ENCODE measurements at places on chromosomes 1 and 21. TPM values are rescaled to one million over a fixed set of nuclear protein-coding genes. Genes with fewer than 3 reads are reported as not detected.
A peak's percentile ranks its signal among the peaks of the same experiment; 100 is the strongest.

DNA sequence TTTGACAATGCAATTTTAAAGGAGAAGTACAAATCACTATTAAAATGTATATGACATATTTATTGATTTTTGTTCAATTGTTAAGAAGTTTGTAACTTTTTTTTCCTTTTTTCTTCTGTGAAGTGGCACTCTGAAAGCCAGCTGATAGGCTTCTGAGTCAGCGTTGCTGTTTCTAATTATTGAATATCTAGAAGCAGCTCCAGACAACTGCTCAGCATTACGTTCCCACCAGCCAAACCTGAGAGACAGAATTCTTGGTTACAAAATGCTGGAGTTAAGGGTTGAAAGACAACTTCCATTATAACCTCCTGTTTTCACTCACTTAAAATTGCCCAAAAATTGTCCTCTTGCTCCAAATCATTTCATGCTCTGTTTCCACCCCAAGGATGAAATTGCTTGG, 31.4 kb upstream of the LMX1A start:
- H3K4me3 ChIP-seq = no peak overlapping the region
- peaks cover 8% of the 10 kb centered on the region for H3K4me1 ChIP-seq
- no peak overlapping the region for H3K27ac ChIP-seq
- DNase-seq = no peak
- H3K27me3 ChIP-seq = peaks cover 56% of the 10 kb centered on the region
- H3K36me3 ChIP-seq = no peaks in the 10 kb centered on the region

- no peak overlapping the region for H3K27ac ChIP-seq
- H3K27me3 ChIP-seq = no peaks in the 10 kb centered on the region
- peaks cover 44% of the 10 kb centered on the region for H3K4me1 ChIP-seq
- H3K4me3 ChIP-seq = no peak overlapping the region
- H3K36me3 ChIP-seq = no peaks in the 10 kb centered on the region
Observed at GRCh38 chr1:6489383-6489765, 2.1 kb downstream of the PLEKHG5 start.

DNA sequence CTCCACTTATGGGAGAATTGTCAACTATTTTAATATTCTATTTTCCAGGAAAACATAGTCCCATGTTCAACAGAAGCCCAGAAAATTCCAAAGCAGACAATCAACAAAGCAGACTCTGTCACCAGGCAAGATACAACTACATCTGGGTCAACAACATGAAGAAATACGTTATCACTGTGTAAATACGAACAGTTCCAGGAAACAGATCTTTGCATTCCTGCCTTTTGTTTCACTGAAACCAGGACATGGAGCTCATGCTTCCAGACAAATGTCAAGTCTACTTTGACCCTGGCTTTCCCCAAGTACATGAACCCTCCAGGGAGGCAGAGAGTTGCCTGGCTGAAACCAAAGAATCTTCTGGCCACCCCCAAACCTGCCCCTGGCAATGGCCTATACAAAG, 106.7 kb downstream of the SETD4 start:
- no peaks in the 10 kb centered on the region for H3K27me3 ChIP-seq
- DNase-seq = no peak
- no peaks in the 10 kb centered on the region for H3K4me1 ChIP-seq
- no peaks in the 10 kb centered on the region for H3K36me3 ChIP-seq
- no peak overlapping the region for H3K4me3 ChIP-seq
- no peak overlapping the region for H3K27ac ChIP-seq

DNA sequence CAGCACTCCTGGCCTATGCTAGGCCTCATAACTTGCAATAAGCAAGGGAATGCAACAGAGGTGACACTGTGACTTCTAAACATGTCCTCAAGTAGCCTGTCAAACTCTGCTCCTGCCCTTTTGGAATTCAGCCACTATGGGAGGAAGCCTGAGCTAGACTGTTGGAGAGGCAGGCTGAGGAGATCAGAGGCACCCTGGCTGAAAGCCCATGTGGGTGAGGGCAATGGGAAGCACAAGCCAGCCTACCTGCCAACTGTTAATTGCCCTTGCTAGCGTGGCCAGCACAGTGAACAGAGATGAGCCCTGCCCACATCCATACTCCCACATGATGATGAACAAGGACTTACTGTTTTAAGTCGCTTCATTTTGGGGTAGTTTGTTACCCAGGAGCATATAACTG, 17.7 kb downstream of the GNB1 start:
- no peaks in the 10 kb centered on the region for H3K27me3 ChIP-seq
- peaks cover 30% of the 10 kb centered on the region for H3K36me3 ChIP-seq
- H3K4me3 ChIP-seq = no peak overlapping the region
- no peak for DNase-seq
- peak overlapping the region; percentile 20 for H3K27ac ChIP-seq

DNA sequence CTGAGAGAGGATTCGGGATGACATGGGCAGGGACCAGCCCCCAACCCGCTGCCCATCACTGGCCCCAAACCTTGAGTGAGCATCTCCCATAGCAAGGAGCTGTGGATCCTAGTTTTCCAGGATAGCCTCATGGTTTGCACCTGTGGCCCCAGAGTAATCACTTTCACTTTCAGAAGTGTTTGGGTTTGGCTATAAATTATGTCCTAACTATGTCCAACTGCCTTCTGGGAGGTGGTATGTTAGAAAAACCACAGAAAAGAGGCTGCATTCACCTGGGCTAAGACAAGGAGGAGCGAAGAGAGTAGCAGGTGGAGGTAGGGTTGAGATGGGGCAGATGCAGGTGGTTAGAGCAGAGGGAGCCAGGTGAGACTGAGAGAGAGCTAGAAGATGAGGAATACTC, 19.4 kb upstream of the CLIC6 start:
- DNase-seq = no peak
- H3K4me1 ChIP-seq = no peaks in the 10 kb centered on the region
- H3K36me3 ChIP-seq = no peaks in the 10 kb centered on the region
- H3K4me3 ChIP-seq = no peak overlapping the region
- H3K27me3 ChIP-seq = peaks cover 5% of the 10 kb centered on the region

- no peaks in the 10 kb centered on the region for H3K4me1 ChIP-seq
- no peak for DNase-seq
- H3K4me3 ChIP-seq = no peak overlapping the region
- no peaks in the 10 kb centered on the region for H3K27me3 ChIP-seq
Observed at GRCh38 chr1:98975113-98975512, 29.5 kb downstream of the PLPPR5 start.

DNA sequence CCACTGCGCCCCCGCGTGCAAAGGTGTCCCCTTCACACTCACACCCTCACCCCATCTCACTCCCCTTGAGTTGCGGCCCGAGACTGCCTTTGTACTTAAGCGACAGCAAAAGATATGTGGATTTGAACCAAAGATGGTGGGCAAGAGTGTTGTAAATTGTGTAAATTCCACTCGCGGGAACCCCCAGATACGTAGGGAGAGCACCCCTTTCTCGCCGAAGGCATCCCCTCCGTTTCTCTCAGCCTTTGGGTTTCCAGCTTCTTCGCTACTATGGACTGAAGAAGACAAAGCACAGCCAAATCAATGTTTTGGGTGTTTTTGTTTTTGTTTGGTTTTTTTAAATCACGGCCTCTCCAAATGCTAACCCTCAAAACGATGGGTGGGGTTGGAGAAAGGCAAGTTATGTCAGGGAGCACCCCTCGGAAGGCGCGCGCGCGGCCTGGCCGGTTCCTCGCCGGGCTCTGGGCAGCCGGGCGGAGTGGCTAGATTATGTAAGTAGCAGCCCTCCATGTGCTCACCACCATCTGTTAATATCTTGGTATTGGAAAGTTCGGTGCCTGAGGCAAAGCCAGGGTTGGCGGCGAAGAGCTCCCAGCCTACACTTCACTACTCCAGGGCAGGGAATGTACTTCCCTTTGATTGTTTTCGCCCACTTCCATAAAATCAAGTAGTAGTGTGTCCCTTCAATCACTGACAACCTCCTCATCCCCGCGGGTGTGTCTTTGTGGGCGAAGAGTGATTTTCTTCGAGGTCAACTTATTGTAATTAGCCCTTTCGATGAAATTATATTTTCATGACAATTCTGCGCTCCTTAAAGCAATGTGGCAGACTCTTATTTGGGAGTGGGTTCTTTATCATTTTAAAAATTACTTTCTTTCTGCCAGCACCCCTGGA, 4.0 kb upstream of the PROX1 start:
- no peaks in the 10 kb centered on the region for H3K36me3 ChIP-seq
- no peak overlapping the region for H3K4me3 ChIP-seq
- peaks cover 58% of the 10 kb centered on the region for H3K27me3 ChIP-seq

DNA sequence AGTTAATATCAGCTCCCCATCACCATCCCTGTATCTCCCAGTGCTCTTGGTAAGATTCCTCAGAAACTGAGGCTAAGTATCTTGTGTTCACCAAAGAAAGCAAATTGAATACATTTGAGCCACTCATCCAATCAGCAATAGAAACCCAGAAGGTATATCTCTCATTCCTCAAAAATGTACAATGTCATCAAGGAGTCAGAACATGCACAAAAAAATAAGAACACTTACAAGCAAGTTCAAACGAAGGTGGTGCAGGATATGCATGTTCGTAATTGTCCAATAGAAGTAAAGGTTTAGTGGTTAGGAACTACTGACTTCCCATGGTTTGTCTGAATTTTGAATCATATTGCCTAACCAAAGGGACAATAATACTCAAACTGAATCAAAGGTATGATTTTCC, 24.3 kb downstream of the RXRG start:
- no peaks in the 10 kb centered on the region for H3K36me3 ChIP-seq
- DNase-seq = no peak

GRCh38 chr1:195934817-195935553, 673.3 kb downstream of the KCNT2 start:
- no peaks in the 10 kb centered on the region for H3K4me1 ChIP-seq
- no peak overlapping the region for H3K27ac ChIP-seq
- no peaks in the 10 kb centered on the region for H3K36me3 ChIP-seq
- H3K4me3 ChIP-seq = no peak overlapping the region
- no peak for DNase-seq

DNA sequence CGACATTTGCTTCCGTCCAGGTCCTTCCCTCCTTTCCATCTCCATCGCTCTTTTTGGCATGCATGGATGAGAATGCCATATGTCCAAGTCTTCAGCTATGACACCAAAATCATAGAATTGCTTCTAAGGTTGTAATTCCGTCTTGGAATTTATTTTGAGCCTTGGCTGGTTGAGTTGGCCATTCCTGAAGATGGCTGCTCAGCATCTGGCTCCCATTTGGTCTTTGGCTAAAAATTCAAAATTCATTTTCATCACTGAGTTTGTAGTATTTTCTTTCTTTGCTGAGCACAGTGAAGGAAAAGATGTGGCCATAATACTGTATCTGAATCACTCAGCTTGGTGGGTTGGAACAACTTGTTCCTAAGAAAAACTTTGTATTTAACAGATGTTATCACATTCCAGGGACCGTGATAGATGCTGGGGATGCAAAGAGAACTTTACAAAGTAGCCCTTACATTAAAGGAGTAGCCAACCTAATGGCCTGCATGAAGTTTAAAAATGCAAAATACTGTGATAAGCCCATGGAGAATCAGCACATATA, 15.6 kb downstream of the JUN start:
- H3K4me3 ChIP-seq = no peak overlapping the region
- H3K27ac ChIP-seq = no peak overlapping the region
- no peaks in the 10 kb centered on the region for H3K4me1 ChIP-seq
- DNase-seq = no peak

- H3K36me3 ChIP-seq = no peaks in the 10 kb centered on the region
- H3K4me3 ChIP-seq = no peak overlapping the region
- no peak overlapping the region for H3K27ac ChIP-seq
- peaks cover 4% of the 10 kb centered on the region for H3K27me3 ChIP-seq
- DNase-seq = no peak
Observed at GRCh38 chr1:173009597-173009996, 41.1 kb downstream of the TNFSF18 start.

DNA sequence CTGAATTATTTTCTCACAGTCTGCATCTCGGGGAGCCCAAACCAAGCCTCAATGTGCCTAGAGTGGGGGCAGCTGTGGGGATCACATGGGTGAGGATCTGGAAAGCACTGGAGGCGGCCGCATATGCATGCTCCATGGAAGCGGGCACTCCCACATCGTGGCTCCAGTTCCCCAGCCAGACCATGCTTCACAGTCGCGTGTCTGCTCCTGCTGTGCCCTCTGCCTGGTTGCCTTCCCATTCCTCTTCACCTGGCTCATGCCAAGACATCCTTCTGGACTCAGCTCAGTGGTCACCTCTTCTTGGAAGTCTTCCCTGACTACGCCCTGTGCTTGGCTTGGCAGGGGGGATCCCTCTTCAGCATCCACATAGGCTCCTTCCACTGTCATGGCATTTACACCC, 32.8 kb downstream of the IGSF21 start:
- H3K4me1 ChIP-seq = no peaks in the 10 kb centered on the region
- H3K4me3 ChIP-seq = no peak overlapping the region
- no peak for DNase-seq
- no peaks in the 10 kb centered on the region for H3K27me3 ChIP-seq

- no peaks in the 10 kb centered on the region for H3K36me3 ChIP-seq
- H3K4me1 ChIP-seq = no peaks in the 10 kb centered on the region
- DNase-seq = no peak
- H3K27ac ChIP-seq = no peak overlapping the region
Observed at GRCh38 chr1:24751833-24752232, 6.6 kb downstream of the CLIC4 start.

DNA sequence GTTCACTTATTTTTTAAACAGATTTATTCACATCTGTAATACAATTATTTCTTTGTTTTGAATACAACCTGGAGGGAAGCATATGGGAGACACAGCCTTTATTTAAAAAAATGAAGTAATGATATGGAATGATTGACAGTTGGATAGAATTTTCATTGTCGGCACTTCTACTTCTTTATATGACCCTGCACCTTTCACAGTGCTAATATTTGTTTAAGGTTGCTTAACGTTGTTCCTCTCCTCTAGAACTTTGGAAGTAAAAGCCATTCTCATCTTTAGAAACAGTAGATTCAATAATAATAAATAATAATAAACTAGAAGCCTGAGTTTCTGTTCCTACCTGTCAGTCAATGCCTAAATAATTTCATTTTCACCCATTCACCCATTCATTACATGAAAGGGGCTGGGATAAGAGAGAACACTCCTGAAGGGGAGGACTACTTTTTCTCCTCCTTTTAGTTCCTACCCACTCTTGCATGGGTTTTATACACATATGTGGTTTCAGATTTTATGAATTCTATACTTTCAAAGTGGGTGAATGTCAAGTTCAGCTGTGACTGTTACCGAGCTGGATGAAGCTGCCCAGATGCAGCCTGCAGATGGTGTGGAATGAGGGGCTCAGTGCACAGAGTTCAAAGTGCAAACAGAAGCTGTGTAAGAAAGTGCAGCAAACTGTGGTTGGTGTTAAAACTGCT, 9.4 kb downstream of the RUNX1 start:
- H3K4me3 ChIP-seq = peak overlapping the region; percentile 65
- peaks cover 25% of the 10 kb centered on the region for H3K36me3 ChIP-seq
- DNase-seq = no peak
- H3K4me1 ChIP-seq = peaks cover 100% of the 10 kb centered on the region
- H3K27me3 ChIP-seq = no peaks in the 10 kb centered on the region

GRCh38 chr1:227378871-227379554, 60.7 kb upstream of the CDC42BPA start:
- H3K27me3 ChIP-seq = no peaks in the 10 kb centered on the region
- DNase-seq = no peak
- no peaks in the 10 kb centered on the region for H3K36me3 ChIP-seq
- no peak overlapping the region for H3K27ac ChIP-seq
- H3K4me3 ChIP-seq = no peak overlapping the region
- no peaks in the 10 kb centered on the region for H3K4me1 ChIP-seq

- peaks cover 25% of the 10 kb centered on the region for H3K4me1 ChIP-seq
- H3K27me3 ChIP-seq = no peaks in the 10 kb centered on the region
- H3K27ac ChIP-seq = peak overlapping the region; percentile 48
- no peak for DNase-seq
Observed at GRCh38 chr1:161933592-161934588, 89.8 kb downstream of the OLFML2B start.

RIPK4 gene
- 0.41 TPM for polyA plus RNA-seq

RGS8 gene
- polyA plus RNA-seq = not detected

TNFRSF4 gene
- polyA plus RNA-seq = 50.2 TPM

EPS8L3 gene
- polyA plus RNA-seq = not detected

NHLH1 gene
- 0.06 TPM for polyA plus RNA-seq

LCE2A gene
- not detected for polyA plus RNA-seq

SLC30A1 gene
- 4.1 TPM for polyA plus RNA-seq

PLEKHA6 gene
- polyA plus RNA-seq = not detected

KRTAP12-2 gene
- polyA plus RNA-seq = not detected

NECAP2 gene
- 323 TPM for polyA plus RNA-seq

Measured in CD4-positive, CD25-positive, alpha-beta regulatory T cell (primary cell).